ENCODE measurements at places on chromosomes 1 and 21.

GRCh38 chr1:93021539-93022134, 57.4 kb upstream of the MTF2 start:
- no peak overlapping the region for H3K27ac ChIP-seq
- DNase-seq, result no peak
- peaks cover 12% of the 10 kb centered on the region for H3K4me1 ChIP-seq
- no peaks in the 10 kb centered on the region for H3K36me3 ChIP-seq
- no peak overlapping the region for H3K4me3 ChIP-seq

DNA sequence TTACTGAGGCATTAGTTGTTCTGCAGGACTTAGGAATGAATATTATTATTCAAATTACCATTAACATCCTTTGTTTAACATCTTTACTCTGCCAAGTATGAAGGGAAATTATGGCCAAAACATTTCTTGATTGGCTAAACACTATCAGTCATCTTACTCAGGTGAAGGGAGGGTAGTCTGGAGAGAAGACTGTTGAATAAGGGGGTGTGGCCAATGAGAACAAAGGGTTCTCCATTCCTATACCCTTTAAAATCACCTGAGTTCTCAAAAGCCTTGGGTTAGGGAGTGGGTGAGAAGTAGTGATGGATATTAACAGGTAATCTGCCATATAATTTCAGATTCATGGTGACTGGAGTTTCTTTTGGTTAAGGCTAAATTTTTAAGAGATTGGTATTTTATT, 19.3 kb downstream of the CRYZL1 start:
- H3K4me1 ChIP-seq, result no peaks in the 10 kb centered on the region
- DNase-seq, result no peak
- no peaks in the 10 kb centered on the region for H3K27me3 ChIP-seq
- H3K36me3 ChIP-seq, result peaks cover 38% of the 10 kb centered on the region

GRCh38 chr1:40185951-40186864, 25.0 kb downstream of the RLF start:
- peaks cover 38% of the 10 kb centered on the region for H3K36me3 ChIP-seq
- peak overlapping the region; percentile 9 for H3K4me3 ChIP-seq
- DNase-seq, result peak; percentile 51

DNA sequence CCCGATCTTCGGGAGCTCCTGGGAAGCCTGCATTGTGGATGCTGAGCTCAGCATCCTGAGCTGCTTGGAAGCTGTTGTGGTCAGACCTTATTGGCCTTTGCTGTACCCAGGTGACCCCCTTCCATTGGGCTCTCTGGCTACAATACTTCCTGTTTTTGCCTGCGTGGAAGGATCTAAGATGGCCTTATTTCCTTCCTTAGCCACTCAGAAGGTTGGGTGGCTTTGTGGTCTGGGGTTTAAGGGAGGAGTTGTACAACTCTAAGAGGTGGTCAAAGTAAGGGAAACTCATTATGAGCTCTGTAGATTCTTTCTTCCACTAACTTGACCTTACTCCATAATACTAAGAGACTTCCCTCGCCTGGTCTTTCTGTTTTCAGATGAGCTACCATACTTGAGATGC, 17.7 kb downstream of the PFKFB2 start:
- H3K4me1 ChIP-seq, result peaks cover 17% of the 10 kb centered on the region
- H3K27ac ChIP-seq, result no peak overlapping the region
- H3K4me3 ChIP-seq, result no peak overlapping the region
- H3K27me3 ChIP-seq, result peaks cover 15% of the 10 kb centered on the region

- peak overlapping the region; percentile 73 for H3K4me3 ChIP-seq
- no peaks in the 10 kb centered on the region for H3K27me3 ChIP-seq
- H3K4me1 ChIP-seq, result peaks cover 89% of the 10 kb centered on the region
- no peak for DNase-seq
These were observed 79.0 kb downstream of the RUNX1 start for GRCh38 chr21:34970167-34970500.

DNA sequence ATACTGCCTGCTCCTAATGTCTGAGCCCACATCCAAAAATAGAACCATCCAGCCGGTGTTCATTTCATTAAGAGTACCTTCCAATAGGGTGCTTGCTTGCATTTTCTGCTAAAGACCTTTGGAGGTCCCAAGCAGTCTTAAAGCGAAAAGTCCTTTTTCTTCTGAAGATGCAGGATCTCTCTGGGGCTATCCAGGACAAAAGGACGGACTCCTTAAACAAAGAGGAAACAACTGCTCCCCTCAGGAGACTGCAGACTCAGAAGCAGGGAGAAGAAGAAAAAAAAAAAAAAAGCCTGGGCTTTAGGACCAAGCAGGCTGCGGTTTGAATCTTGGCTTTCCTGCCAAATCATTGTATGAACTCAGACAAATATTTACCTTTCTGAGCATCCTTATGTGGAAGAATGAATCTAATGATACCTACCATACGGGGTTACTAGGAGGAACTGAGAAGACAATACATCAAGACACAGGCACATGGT, 204.0 kb downstream of the PLPP3 start:
- H3K27ac ChIP-seq, result no peak overlapping the region
- DNase-seq, result no peak
- no peaks in the 10 kb centered on the region for H3K36me3 ChIP-seq
- no peaks in the 10 kb centered on the region for H3K27me3 ChIP-seq
- H3K4me3 ChIP-seq, result no peak overlapping the region
- H3K4me1 ChIP-seq, result no peaks in the 10 kb centered on the region

- no peak overlapping the region for H3K27ac ChIP-seq
- H3K4me3 ChIP-seq, result no peak overlapping the region
- H3K27me3 ChIP-seq, result peaks cover 29% of the 10 kb centered on the region
- H3K36me3 ChIP-seq, result no peaks in the 10 kb centered on the region
- H3K4me1 ChIP-seq, result no peaks in the 10 kb centered on the region
- DNase-seq, result peak; percentile 2
These were observed 29.8 kb downstream of the COL6A1 start for GRCh38 chr21:46011267-46011967.

DNA sequence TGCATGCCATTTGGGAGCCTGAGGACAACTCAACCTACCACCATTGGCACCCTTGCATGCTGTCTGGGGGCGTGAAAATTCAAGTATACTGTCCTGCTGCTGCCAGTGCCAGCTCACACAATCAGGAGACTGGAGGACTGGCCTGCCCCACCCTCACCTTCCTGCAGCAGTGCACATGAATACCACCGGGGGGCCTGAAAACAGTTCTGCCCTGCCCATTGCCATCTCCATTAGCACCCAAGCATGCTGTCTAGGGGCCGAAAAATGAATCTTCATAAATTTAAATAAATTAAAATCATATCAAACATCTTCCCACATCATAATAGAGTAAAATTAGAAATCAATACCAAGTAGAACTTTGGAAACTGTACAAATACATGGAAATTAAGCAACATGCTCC, 322.1 kb upstream of the TMPRSS15 start:
- H3K27ac ChIP-seq, result no peak overlapping the region
- no peaks in the 10 kb centered on the region for H3K36me3 ChIP-seq
- DNase-seq, result no peak
- H3K4me3 ChIP-seq, result no peak overlapping the region
- H3K4me1 ChIP-seq, result no peaks in the 10 kb centered on the region

DNA sequence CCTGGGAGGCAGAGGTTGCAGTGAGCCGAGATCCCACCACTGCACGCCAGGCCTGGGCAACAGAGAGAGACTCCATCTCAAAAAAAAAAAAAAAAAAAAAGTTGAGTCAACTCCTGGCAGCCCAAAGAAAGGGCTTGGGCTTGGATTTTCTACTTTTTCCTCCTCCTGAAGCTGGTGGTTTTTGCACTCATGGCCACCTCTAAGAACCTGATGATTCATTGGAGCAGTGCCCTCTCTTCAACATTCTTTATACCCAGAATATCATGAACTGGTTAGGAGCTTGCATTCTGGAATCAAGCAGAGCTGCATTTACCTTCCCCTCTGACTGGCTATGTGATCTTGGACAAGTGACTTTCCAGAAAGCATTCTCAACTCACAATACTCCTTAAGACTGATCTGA, 3.5 kb upstream of the ACTA1 start:
- H3K36me3 ChIP-seq, result peaks cover 38% of the 10 kb centered on the region
- DNase-seq, result no peak
- no peak overlapping the region for H3K27ac ChIP-seq
- H3K4me3 ChIP-seq, result no peak overlapping the region

DNA sequence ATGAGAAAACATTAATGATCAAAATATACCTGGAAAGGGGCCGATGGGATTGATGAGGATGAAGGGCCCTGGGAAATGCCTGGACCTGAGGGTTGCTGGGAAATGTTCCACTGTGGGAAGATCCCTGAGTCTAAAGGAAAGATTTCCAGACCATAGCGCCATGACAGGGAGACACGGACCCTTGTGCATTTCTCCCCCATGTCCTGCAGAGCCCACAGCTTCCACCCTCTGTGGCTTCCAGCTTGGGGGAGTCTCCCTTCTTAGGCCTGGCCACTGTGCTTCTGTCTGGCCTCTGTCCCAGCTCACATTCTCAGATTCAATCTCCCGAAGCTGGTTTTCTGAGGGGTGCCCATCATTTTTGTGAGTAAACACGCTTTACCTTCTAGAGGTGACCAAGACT, 1.0 kb upstream of the PRAMEF12 start:
- peaks cover 2% of the 10 kb centered on the region for H3K27me3 ChIP-seq
- no peaks in the 10 kb centered on the region for H3K4me1 ChIP-seq
- H3K4me3 ChIP-seq, result no peak overlapping the region
- DNase-seq, result no peak
- no peak overlapping the region for H3K27ac ChIP-seq

DNA sequence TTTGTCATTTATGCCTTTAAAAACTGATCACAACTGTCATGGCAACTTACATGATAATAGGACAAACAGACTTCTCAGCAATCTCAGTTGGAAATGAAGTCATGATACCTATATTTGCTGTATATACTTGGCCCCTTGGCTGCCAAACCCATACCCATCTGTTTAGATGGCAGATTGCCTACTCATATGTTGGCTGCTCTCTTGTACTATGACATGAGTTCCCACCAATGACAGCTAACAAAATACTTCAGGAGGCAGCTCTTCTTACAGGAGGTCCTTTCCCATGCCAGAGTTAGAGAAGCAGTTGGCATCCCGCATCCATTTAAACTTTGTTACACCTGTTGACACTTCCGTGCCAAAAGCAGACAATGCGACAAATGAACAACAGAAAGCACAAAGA, 603.1 kb upstream of the ADGRL2 start:
- H3K4me3 ChIP-seq, result no peak overlapping the region
- DNase-seq, result no peak
- H3K27ac ChIP-seq, result no peak overlapping the region
- H3K27me3 ChIP-seq, result no peaks in the 10 kb centered on the region
- H3K36me3 ChIP-seq, result no peaks in the 10 kb centered on the region
- H3K4me1 ChIP-seq, result no peaks in the 10 kb centered on the region

- H3K27ac ChIP-seq, result no peak overlapping the region
- H3K4me1 ChIP-seq, result no peaks in the 10 kb centered on the region
These were observed 15.9 kb downstream of the SDC3 start for GRCh38 chr1:30892671-30893073.

- no peak for DNase-seq
- H3K27me3 ChIP-seq, result peaks cover 11% of the 10 kb centered on the region
- H3K4me1 ChIP-seq, result peaks cover 5% of the 10 kb centered on the region
- H3K27ac ChIP-seq, result no peak overlapping the region
These were observed 10.5 kb downstream of the LGR6 start for GRCh38 chr1:202204065-202204464.

DNA sequence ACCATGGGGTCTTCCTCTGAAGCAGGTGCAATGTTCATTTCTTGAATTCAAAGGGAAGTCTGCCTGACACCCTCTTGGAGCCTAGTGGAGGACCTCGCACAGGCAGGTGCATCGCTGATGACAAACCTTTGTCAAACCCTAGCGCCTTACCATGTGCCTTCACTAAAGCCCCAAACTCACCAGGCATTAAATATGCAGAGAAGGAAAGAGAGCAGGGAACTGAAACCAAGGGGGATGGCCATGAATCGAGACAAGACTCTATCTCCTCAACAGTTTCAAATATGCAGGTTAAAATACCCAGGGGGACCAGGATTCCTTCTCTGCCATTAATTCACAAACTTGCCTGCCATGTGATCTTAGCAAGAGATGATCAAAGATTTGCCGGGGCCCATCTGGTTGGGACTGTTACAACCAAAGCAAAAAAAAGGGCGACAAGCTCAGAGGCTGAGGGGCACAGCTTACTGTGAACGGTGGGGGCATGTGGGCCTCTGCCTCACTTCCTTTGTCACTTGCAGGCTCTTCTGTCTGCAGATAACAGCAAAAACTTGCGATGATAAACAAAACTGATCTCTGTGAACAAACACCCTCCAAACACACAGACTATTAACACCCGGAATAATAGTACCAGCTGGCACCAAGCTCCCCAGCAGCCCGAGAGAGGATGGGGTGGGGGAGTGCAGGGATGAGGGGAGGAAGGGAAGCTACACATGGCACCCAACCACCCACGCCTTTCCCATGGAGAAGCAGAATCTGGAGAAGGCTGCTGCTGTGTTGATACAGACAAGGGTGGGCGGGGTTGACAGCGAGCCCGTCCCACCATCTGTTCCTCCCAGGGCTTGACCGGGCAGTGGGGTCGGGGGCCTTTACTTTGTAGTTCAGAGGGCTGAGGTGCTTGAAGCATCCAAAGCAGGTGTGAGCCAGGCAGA, 33.9 kb downstream of the TMEM63A start:
- DNase-seq, result no peak
- no peaks in the 10 kb centered on the region for H3K27me3 ChIP-seq
- no peak overlapping the region for H3K27ac ChIP-seq
- no peak overlapping the region for H3K4me3 ChIP-seq

DNA sequence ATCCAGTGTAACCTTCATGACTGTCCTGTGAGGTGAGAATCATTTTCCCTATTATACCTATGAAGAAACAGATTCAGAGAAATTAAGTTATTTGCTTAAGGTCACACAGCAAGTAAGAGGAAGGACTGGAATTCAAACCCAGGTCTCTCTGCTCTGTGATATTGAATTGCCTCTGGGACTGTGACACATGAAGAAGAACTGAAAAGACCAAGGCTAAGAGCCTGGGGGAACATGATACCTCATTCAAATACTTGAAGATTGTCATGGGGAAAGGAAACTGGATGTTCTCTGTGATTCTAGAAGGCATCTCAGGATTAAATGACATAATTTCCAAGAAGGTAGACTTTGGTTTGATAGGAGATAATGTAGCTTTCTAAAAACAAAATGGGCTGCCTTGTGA, 3.6 kb downstream of the WDTC1 start:
- no peaks in the 10 kb centered on the region for H3K27me3 ChIP-seq
- no peak for DNase-seq
- H3K36me3 ChIP-seq, result peaks cover 3% of the 10 kb centered on the region
- no peak overlapping the region for H3K4me3 ChIP-seq
- H3K27ac ChIP-seq, result no peak overlapping the region

DNA sequence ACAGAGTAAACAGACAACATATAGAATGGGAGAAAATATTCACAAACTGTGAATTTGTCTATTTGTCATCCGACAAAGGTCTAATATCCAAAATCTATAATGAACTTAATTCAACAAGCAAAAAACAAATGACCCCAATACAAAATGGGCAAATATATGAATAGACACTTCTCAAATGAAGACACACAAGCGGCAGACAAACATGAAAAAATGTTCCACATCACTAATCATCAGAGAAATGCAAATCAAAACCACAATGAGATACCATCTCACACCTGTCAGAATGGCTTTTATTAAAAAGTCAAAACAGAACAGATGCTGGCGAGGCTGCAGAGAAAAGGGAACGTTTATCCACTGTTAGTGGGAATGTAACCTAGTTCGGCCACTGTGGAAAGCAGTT, 72.7 kb downstream of the SMYD3 start:
- H3K36me3 ChIP-seq, result peaks cover 9% of the 10 kb centered on the region
- no peaks in the 10 kb centered on the region for H3K27me3 ChIP-seq
- peaks cover 8% of the 10 kb centered on the region for H3K4me1 ChIP-seq
- no peak overlapping the region for H3K27ac ChIP-seq
- DNase-seq, result no peak
- H3K4me3 ChIP-seq, result no peak overlapping the region
